ENCODE measurements at places on chromosomes 3 and 15.

- no peak for DNase-seq
Measured at GRCh38 chr15:62163397-62164013, 1.6 kb downstream of the C2CD4B start.

GRCh38 chr3:105733356-105733755 is 135.5 kb downstream of the CBLB start:
- DNase-seq: no peak

DNA sequence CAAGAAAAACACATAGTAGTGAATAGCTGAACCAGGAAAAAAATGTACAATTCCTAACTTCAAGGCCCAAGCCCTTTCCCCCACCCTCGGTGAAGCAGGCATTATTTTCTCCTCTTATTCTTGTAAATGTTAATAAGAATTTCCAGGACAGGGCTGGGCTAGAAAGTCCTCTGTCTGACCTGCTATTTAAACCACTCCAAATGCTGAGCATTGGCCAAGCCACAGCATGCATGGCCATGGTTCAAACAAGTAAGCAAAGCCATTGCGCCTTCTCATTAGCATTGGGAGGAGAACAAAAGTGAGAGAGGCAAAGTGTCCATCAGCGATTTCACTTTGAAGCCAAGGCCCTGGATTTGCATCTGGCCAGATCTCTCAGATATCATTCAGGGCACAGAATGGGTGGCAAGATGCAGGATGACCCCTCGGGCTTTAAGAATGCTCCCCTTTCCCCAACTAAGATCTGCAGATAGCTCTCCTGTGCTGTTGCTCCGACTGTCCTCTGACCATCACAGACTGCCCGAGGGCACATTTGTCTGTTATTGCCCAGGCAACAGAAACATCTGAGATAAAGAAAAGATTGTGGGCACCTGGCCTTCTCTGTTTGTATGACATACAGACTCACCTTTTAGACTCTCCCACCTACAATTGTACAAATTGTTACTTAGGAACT is 46.3 kb downstream of the CEMIP start:
- no peak for DNase-seq

- DNase-seq: no peak
Measured at GRCh38 chr3:156148345-156148945, 28.1 kb downstream of the KCNAB1 start.

- DNase-seq: no peak
Measured at GRCh38 chr3:65493371-65493882, 545.3 kb downstream of the MAGI1 start.

- no peak for DNase-seq
Measured at GRCh38 chr3:152879130-152879789, 44.3 kb downstream of the P2RY1 start.

DNA sequence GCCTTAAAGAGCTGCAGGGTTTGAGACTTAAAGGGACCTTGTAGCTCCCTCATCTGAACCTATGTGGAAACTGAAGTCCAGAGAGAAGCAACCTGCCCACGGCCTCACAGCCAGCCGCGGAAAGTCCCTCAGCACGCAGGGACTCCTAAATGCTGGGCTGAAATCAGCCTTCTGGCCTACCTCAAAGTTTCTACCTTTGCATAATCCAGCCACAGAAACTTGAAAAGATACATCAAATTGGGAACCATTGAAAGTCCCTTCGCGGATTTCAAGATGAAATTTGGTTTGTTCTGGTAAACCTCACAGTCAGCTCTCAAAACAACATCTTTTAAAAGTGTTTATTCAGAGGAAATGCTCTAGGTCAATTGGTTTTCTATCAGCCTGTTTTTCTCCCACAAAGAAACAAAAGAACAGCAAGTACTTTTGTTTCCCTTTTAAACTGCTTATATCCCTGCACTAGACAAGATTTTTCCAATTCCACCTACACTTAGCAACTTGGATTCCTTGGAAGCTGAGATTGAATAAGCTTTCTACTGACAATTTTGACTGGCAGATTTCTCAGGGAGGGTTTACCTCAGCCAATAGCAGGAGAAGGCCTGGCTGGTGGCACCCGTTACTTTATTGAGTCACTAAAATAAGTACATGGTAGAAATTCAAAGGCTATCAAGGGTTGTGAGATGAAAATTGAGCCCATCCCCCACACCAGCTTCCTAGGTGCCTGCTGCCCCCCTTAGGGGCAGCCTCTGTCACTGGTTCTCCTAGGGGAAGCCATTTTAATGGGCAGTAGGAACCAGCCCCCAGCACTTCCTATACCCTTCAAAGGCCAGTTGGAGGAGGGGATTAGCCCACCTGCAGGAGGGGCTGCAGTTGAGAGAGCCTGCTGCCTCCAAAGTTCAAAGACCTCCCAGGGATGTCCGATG is 171.2 kb downstream of the ADAMTS17 start:
- no peak for DNase-seq

Data from activated naive CD4-positive, alpha-beta T cell (primary cell).